NCI-H187 treated with DMSO at 0.1 percent for 48 hours (cell line): ENCODE measurements at places on chromosomes 12 and 14.

GRCh38 chr14:51041883-51042282, 53.0 kb downstream of the TRIM9 start:
- DNase-seq = no peak

DNA sequence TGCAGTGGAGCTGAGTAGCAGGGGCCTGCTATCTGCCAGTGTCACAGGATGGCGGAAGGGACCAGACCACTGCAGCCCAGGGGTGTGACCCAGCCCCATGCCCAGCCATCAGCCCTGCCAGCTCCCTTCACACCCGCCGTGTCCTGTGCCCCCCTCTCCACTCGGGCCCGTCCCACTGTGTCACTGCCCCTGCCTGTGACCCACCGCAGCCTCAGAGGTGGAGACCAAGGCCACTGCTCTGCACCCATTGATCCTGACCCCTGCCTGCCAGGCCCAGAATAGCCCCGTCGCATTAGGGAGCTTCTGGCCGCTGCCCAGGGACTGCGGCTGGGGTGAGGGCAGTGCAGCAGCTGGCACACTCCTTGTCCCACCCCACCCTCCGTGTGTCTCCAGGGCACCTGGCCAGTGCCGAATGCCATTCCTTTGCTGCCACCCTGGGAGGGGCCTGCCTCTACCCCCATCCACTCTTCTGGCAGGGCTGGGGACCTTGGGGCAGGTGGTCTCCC, 2.1 kb upstream of the CRIP2 start:
- no peak for DNase-seq

- no peak for DNase-seq
Observed at GRCh38 chr12:89507015-89507824, 17.4 kb downstream of the GALNT4 start.

DNA sequence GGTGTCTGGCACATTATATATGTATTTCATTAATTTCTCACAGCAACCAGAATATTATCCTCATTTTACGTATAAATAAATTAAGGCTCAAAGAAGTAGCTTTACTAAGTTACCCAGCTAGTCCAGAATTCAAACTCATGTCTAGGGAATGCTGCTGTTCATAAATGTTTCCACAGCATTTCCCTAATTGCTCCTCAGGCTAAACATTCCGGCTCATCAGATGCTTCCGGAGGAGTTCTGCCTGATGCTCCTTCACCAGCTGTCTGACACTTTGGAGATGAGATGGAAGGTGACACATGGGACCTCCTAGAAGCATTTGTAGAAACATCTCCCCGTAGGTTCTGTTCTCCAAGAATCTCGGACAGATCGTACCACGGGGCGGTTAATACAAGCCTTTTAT, 12.1 kb downstream of the KRT85 start:
- DNase-seq = no peak

- no peak for DNase-seq
Observed at GRCh38 chr12:133038118-133038709, 905 bp downstream of the ZNF84 start.

- DNase-seq = no peak
Observed at GRCh38 chr12:67352682-67353081, 83.5 kb downstream of the CAND1 start.

DNA sequence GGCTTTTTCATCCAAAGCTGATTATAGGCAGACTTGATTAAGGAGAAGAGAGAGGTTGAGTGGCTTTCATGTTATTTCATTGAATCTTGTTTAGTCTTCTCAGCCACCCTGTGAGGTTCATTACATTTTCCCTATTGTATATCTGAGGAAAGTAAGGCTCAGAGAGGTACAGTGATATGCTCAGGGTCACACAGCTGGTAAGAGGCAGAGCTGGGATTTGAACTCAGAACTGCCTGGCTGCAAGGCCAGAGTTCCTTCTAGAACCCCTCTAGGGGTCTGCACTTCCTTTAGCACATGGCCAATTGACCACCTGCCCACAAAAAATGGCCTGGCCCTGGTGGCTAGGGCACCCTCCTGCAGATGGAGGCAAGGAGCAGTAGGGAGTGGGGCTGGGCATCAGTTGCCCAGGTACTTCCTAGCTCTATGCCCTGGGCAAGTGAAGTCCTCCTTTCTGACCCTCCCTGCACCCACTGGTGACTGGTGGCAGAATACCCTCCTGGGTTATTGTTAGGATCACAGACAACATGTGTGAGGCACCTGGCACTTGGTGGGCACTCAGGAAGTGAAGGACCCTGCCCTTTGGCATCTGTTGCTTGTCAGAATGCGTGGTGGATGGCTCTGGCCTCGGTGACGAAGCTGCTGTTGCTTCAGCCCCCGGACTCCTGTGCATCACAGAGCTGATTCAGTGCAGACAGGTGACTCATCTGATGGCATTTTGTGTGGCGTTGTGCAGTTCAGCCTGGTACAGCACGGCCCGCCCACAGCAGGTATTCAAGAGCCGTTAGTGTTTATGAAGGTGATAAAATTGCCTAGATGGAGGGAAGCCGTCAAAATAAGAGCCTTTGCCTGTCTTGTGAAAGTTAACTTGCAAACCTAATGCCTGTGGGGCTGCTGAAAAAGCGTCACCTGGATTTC, 115.8 kb downstream of the SLC25A47 start:
- no peak for DNase-seq

DNA sequence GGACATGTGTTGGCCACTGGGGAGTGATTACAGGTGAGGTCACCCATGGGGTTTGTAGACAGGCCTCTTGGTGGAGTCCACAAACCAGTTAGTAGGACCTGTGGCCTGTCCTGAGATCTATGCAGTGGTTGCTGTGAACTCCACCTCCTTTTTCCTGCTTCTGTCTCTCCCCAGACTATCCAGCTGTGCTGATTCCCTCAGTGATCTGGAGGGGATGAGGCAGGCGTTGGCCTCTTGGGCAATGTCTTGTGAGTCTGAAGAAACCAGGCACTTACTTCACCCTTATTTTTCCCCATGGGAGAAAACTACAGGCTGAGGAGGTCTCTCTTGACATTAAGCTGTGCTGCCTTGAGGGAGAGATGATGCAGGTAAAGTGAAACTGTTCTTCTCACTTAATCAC, 257.2 kb upstream of the PRICKLE1 start:
- no peak for DNase-seq
